Right ventricle myocardium superior (tissue), 1 donor: ENCODE measurements at places on chromosomes 6 and 20.

DNA sequence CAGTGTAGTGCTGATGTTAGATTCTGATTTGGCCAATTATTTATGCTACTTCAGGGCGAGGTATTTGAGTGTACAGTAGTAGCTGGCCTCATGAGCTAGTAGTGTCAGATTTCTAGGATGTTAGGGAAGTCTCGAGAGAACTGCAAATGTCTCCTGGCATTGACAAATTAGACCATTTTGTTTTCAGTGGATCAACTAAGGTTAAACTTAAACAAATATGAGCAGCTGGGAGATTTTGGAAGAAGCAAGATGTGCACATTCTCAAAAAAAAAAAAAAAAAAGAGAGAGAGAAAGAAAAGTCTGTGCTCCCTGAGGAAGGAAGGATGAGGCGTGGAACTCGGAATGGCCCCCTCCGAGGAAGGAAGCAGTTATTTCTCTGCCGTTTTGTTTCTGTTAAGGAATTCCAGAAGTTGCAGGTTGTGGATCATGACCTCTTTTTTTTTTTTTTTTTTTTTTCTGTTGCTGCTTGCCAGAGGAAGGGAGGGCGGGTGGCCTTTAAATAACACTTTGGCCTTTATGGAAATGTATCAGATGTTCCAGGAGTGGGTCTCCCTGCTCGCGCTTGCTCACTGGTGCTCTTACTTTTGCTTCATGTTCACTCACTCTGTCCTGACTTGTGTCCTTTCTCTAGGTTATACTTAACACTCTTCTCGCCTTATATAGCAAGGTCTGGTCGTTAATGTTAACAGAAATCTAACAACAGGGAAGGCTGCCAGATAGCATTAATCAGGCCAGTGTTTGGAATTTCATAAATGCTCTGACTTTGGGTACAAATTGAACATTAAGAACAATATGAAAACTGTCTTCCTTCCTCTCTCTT, 124.4 kb downstream of the TCP11 start:
- DNase-seq = peak; percentile 56

DNA sequence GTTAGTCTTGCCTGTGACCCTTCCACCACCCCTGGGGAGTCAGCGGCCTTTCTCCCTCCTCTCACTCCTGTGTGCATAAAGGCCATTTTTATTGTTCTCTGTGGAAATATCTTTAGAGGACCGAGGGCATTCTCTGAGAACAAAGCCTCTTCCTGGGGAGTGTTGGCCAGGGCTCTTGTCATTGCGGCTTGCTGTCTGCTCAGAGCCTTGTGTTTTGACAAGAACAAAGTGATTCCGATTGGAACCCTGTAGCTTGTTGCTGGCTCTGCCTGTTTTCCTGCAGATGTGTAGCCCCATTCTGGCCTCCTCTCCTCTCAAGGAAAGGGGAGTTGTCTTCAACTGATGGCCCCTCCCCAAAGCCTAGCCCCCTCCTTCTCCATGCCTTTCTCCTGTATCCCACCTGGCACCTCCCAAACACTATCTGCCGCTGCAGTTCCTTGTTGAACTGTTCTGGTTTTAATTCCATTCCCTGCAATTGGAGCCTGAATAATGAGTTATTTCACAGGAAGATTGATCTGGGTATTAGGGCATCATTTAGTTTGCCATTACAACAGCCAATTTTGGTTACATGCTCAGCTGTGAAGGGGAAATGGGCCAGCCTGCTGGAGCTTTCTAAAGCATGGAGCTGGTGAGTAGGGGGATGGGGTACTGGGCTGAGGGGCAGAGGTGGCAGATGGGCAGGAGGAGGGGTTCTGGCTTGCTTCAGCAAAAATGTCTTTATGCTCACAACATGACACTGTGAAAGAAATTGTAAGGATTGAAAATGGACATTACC, 252.5 kb downstream of the LRFN2 start:
- no peak for DNase-seq

DNA sequence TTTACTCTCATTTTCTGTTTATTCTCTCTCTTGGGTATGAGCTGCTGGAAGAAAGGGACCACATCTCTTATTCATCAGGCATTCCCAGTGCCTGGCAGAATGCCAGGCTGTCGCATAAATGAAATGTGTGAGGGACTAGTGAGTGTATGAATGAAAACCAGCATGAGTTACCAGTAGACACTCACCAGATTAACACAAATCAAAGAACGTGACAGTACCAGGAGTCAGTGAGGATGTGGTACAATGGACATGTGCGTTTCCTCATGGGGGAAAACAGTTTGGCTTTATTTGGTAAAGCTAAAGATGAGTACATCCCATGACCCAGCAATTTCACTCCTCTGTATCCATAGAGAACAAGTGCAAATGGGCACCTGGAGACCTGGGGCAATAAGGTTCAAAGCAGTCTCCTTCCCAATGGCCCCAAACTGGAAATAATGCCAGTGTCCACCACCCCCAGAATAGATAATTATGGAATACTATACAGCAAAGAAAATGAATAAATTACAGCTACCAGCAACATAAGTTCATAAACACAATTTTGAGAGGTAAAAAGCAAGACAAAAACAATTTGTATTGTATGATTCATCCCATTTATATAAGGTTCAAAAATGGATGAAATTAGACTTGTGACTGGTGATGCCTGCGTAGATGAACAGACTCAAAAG, 93.3 kb downstream of the CDH22 start:
- no peak for DNase-seq

- DNase-seq = peak; percentile 90
Measured at GRCh38 chr6:41705996-41706835, 29.2 kb downstream of the TFEB start.

DNA sequence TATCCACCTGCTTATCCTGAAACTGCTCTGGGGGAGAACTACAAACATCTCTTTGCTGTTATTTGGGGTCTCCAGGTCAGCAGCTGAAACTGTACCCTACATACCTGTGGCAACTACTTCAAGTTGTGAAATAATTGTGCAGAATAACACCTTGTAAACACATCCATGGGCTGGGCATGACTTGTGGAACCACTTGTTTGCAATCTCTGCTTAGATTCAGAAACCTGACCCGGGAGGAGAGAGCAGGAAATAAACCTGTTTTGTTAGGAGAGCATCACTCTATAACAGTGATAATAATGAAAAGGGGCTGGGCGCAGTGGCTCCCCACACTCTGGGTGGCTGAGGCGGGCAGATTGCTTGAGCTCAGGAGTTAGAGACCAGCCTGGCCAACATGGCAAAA, 183.1 kb downstream of the NFATC2 start:
- no peak for DNase-seq

DNA sequence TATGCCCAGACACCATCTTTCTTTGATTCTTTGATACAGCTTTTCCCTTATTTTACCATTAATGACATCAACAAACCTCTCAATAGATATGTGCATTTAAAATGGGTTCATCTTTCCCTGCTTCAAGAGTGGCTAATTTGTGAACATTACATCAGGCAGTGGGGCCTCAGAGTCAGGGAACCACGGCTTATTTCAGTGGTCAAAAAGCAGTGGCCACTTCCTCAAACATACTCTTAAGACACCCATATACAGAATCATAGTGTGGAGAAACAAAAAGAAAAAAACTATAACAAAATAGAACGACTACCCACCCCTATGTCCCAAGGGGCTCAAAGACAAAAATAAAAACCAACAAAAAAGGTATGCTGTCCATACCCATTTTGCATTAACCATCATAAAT, 12.9 kb downstream of the SALL4 start:
- DNase-seq = no peak

DNA sequence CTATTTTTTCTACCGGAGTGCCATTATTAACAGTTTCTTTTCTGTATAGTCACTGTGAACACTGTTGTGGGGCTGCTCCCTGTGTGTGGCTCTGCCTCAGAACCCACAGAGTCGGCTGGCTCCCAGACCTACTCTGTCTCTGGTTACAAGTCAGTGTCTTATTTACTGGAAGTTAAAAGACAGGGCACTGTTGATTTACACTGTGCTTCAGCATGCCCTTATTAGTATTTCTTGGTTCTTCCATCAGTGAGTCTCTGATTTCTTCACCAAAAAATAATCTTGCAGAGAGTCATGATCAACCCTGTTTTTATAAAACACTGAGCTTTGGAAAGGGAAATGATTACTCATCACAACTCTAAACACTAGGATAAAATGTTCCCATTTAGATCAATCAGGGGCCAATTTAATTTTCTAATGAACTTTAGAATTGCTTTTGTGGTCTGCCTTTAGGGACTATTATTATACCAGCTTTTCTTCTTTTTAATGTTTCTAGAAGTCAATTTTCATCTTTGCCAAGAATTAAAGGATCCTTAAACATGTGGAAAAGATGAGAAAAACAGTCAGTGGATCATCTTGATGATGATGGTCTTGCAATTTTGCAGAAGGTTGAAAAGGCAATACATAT, 92.6 kb downstream of the UTRN start:
- no peak for DNase-seq

DNA sequence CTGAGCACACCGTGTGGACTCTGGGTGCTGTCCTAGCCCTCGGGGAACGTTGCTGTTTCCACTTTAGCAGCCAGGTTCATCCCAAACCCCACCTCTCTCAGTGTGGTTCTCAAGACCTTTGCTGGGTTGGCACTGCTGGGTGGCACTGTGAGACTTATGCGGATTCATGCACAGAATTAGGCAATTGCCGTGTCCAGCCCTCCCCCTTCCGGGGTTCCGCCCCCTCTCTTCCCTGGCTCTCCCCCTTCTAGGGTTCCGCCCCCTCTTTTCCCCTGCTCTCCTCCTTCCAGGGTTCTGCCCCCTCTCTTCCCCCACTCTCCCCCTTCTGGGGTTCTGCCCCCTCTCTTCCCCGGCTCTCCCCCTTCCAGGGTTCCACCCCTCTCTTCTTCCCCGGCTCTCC, 39.8 kb upstream of the SLCO4A1 start:
- DNase-seq = peak; percentile 78

DNA sequence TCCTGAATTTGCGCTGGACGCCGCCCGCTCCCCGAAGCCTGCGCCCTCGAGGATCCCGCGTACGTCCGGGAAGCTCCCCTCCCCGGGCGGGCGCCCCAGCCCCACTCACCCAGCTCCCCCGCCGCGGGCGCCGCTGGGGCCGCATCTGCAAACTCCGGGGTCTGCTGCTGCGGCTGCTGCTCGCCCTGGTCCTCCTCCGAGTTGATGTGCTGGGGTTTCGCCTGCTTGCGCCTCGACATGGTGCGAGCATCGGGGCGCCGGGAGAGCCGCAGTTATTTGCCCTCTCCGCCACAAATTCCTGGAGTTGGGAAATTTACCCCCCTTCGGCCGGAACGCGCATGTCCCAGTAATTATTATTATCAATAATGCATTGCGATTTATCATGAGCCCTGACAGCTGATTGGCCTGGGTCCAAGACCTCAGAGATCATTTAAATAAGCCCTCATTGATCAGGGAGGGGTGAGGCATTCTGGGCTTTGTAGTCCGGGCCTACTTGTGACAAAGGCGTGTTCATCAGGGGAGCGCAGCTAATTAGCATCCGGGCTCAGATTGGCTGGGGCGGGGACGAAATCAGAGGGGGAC, at the start of gene SALL4:
Gene SALL4, minus strand, starts transcription at position 352 of the 582 bp plus-strand sequence. Its CDS starts 113 bp downstream, at position 239.
- no peak for DNase-seq
